ENCODE measurements at places on chromosomes 11 and 22. TPM values are rescaled to one million over a fixed set of nuclear protein-coding genes. Genes with fewer than 3 reads are reported as not detected.
A peak's percentile ranks its signal among the peaks of the same experiment; 100 is the strongest.

The NCAPD3 gene
- 13.2 TPM for total RNA-seq

DNA sequence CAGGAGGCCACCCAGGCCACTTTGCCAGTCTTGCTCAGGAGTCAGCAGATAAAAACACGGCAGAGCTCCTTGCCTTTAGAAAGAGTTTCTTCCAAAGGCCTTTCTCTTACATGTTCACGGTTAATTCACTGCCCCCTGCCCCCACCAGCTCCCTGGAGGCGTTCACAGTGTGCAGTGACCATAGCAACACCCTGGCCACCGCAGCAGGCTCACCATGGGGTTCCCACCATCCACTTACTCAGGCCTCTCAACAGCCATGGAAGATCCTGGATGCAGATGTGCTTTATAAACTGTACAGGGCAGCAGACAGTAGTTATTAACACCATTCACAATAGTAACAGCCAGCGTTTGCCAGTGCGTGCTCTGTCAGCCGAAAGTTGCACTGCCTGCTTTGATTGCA is 10.6 kb upstream of the MYO7A start:
- H3K27ac ChIP-seq = no peak overlapping the region
- H3K27me3 ChIP-seq = no peaks in the 10 kb centered on the region
- peak; percentile 46 for DNase-seq
- H3K4me3 ChIP-seq = no peak overlapping the region
- H3K4me1 ChIP-seq = no peaks in the 10 kb centered on the region

The SGSM1 gene
- not detected for total RNA-seq

- H3K4me1 ChIP-seq = peaks cover 7% of the 10 kb centered on the region
- peaks cover 2% of the 10 kb centered on the region for H3K36me3 ChIP-seq
Observed at GRCh38 chr11:2870969-2871680, 14.4 kb downstream of the CDKN1C start.

GRCh38 chr11:9765320-9766101 is 101.6 kb downstream of the SWAP70 start:
- peak overlapping the region; percentile 20 for H3K4me3 ChIP-seq
- DNase-seq = no peak
- H3K27ac ChIP-seq = peak overlapping the region; percentile 92
- no peaks in the 10 kb centered on the region for H3K27me3 ChIP-seq

DNA sequence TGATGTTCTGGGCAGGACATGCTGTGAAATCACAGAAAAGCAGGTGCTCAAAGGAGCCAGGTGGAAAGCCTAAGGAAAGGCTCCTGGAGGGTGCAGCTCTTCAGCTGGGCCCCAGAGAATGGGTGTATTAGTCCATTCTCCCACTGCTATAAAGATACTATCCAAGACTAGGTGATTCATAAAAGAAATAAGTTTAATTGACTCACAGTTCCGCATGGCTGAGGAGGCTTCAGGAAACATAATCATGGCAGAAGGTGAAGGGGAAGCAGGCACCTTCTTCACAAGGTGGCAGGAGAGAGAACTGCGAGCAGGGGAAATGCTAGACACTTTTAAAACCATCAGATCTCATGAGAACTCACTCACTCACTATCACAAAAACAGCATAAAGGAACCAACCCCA is 43.1 kb upstream of the DEUP1 start:
- peaks cover 8% of the 10 kb centered on the region for H3K27me3 ChIP-seq
- H3K27ac ChIP-seq = no peak overlapping the region

- H3K4me3 ChIP-seq = no peak overlapping the region
- DNase-seq = no peak
- H3K36me3 ChIP-seq = peaks cover 3% of the 10 kb centered on the region
- H3K27ac ChIP-seq = no peak overlapping the region
- peaks cover 20% of the 10 kb centered on the region for H3K4me1 ChIP-seq
Observed at GRCh38 chr11:128187377-128187776, 400.0 kb downstream of the ETS1 start.
